Nephron progenitor cell (in vitro differentiated cells): ENCODE measurements at places on chromosomes 1 and 21.

DNA sequence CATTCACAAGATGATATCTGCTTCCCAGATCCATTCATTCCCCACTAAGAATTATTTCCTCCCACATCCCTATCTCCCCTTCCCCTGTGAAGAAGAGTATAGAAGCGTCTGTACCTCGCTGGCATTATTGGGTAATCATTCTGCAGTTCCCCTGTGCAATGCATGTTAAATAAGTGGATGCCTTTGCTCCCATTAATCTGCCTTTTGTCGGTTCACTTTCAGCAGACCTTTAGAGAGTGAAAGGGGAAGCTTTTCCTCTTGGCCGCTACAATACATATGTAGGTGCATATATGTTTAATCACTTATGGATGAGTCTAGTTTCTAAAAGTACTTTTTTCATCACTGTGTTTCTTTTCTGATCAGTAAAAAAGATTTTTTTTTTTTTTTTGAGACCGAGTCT, 7.0 kb downstream of the CLCN6 start:
- DNase-seq = no peak

DNA sequence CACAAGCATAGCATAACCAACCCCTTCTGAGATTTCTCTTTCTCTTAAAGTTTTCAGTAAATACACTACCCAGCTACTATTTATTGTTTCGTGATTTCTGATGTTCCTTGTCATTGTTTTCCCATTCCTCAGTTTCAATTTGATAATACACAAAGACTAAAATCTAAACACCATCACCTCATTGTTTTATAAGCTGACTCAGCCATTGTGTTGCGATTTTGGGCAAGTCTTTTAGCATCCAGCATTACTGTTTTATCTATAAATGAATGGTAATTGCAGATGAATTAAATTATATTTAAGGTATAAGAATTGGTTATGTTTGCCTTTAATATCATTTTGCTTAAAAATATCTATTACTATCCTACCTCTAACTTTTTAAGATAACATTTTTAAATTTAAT, 1308.5 kb downstream of the PLA2G4A start:
- no peak for DNase-seq

GRCh38 chr1:109928591-109929111, 18.0 kb downstream of the CSF1 start:
- no peak for DNase-seq

DNA sequence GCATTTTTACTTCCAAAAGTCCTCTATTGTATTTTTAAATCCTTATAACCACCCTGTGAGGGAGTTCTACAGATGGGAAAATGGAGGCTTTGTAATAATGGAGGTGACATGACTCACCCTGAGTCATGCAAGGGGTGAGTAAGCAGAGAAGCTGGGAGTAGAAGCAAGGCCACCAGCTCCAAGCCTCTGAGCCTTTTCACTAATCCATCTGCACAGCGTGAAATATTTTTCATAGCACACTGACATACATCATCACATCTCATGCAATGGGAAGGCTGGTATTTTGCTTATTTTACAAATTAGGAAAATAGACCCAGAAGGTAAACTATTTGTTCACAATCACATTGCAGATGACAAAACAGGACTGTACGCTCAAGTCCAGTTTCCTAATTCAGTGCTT, 96.9 kb downstream of the KCNH1 start:
- DNase-seq = no peak

- DNase-seq = no peak
Observed at GRCh38 chr1:199809311-199809710, 218.2 kb upstream of the NR5A2 start.

- no peak for DNase-seq
Observed at GRCh38 chr1:77636864-77637263, 45.6 kb downstream of the ZZZ3 start.

DNA sequence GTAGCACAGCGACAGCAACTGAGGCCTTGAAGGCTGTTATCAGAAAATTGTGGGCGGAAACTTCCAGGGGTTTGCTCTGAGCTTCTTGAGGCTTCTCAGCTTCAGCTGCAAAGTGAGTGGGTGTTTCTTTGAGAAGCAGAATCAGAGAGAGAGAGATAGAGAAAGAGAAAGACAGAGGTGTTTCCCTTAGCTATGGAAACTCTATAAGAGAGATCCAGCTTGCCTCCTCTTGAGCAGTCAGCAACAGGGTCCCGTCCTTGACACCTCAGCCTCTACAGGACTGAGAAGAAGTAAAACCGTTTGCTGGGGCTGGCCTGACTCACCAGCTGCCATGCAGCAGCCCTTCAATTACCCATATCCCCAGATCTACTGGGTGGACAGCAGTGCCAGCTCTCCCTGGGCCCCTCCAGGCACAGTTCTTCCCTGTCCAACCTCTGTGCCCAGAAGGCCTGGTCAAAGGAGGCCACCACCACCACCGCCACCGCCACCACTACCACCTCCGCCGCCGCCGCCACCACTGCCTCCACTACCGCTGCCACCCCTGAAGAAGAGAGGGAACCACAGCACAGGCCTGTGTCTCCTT, at the start of gene FASLG:
TSS of gene FASLG (plus strand) at position 233 of the 583 bp plus-strand sequence. CDS start at position 332, 99 bp downstream.
- no peak for DNase-seq

- DNase-seq = no peak
Observed at GRCh38 chr1:9649769-9650168, 1.8 kb upstream of the PIK3CD start.

DNA sequence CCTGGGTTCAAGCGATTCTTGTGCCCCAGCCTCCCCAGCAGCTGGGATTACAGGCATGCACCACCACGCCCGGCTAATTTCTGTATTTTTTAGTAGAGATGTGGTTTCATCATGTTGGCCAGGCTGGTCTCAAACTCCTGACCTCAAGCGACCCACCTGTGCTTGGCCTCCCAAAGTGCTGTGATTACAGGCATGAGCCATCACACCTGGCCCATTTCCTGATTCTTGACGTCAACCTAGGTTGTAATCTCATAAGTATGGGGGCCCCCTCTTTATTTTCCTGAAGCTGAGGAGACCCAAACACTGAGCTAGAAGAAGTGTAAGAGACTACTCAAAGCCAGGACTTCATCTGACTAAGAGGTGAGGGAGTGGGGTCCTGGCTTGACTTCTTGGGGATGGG, 21.8 kb downstream of the SLC9A1 start:
- DNase-seq = no peak

DNA sequence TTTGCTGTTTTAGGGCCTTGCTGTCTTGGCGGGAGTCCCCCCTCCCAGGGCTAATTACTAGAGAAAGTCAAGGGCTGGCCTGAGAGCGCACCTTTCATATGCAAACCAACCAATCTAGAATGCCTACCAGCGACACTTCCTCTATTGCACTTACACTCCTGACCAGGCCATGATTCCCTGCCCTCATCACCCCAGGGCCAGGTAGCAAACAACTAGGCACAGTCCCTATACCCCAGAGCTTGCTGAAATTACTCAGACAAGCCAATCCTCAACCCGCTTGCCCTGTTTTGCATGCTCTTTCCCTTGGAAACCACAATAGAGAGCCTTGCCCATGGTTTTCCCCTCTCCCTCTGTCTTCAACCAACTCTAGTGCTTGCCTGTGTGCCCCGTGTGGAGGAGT, 70.3 kb downstream of the URB2 start:
- DNase-seq = no peak

GRCh38 chr1:6110326-6110725, 64.6 kb downstream of the KCNAB2 start:
- no peak for DNase-seq

- DNase-seq = no peak
Observed at GRCh38 chr1:245856944-245857531, 650.0 kb downstream of the SMYD3 start.

- DNase-seq = no peak
Observed at GRCh38 chr21:34330055-34330454, 33.8 kb upstream of the KCNE2 start.

GRCh38 chr1:214638459-214638807, 35.4 kb downstream of the CENPF start:
- DNase-seq = no peak

DNA sequence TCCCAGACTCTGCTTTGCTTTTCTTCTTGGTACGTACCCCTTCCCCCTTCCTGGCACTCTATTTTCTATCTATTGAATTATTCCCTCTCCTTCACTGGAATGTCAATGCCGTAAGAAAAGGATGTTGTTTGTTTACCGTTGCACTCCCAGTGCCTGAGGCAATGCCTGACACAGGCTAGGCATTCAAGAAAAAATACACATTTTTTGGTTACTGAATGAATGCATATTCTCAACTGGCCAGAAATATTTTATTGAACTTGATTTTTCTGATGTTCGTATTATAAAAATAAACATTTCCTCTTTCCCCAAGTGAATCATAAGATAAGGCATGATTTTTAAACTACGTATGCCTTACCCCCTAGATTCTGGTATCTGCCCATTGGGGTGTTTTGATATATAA, 41.2 kb downstream of the GNG12 start:
- no peak for DNase-seq

DNA sequence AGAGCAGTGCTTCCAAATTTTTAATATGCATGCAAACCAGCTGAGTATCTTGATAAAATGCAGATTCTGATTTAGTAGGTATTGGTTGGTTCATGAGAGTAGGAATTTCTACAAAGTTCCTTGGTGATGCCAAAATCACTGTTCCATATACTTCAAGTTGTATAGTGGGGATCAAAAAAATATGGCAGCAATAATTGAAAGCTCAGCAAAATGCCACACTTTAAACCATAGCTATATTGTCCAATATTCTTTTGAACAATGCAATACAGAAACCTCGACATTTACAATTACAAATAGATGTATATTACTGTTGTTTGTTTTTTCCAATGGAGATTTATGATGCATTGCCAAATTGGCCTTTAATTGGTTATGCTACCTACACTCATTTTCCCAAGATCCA, 55.7 kb upstream of the NCAM2 start:
- no peak for DNase-seq

DNA sequence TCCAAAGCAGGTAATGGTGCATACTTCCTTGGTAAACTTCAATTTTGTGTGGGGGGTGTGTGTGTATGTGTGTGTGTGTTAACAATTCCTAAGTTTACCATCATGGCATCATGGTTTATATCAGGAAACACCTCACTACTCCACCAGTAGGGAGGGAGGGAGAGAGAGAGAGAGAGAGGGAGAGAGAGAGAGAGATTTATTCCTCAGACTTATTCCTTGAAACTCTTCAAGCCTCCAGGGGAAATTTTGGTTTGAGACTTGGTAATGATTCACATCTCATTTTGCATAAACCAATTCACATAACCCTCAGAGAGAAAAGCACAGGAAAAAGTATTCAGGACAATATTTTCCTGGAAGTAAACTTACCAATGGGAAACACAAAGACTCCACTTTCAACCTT, 115.0 kb downstream of the TTLL7 start:
- no peak for DNase-seq

DNA sequence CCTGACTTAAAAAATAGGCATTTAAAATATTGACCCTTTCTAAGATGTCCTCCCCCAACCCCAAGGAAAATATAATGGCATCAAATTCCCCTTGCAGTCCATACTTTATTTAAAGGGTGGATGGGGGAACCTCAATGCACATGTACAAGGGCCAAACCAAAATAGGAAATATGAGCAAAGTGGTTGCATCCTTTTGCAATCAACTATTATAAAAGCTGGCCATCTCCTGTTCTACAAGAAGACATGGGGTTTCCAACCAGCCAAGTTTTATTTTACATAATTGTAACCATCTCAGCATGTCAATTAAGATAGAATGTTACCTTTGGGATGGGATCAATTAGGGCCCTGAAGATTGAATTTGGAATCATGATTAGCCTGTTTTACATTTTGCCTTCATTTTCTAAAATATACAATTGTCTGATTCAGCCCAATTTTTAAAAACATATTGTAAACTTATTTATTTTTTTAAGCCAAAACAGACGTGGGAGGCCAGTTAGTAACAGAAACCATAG, 146.7 kb upstream of the NFIA start:
- DNase-seq = no peak

GRCh38 chr1:21338573-21339355, 48.5 kb upstream of the ECE1 start:
- peak; percentile 67 for DNase-seq

DNA sequence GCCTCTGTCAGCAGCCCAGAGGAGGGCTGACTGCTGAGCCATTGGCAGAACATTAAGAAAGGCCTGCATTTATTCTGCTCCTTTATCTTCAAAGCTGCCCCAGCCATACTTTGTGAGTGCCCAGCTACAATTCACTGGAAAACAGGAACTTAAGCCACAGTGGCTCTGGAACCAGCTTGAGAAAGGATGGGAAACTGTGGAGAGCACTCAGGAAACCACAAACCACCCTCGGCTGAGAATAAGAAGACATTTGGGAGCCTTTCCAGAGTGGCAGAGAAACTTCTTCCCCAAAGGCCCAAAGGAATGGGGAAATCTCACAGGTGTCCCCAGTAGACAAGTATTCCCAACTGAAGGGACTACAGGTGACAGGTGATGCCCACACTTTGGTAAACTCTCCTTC, 1.8 kb downstream of the LAMB3 start:
- DNase-seq = no peak

DNA sequence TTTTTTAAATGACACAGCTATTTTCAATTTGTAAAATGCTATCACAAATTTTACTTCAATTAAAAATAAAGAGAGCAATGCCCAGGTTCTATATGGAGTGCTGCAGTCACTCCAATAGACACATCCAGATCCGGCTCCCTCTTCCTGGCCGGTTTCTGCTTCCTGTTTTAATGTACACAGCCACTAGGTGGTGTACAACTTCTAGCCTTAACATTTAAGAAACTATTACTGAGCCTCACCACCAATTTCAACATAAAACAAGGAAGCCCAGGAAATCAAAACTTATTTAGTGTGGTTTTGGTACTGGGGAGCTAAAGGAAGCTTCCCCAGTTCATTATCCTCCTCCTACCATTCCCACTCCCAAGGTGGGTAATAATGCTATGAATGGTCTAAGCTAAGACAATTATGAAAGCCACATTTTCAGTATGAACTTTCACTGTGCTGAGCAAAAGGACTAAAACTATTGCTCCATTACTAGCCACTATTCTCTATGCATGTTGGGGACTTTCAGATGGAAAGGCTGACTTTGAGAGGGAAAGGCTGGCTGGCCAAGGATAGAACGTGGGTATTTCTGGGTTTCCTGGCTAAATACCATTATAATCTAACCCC, 25.5 kb upstream of the MTMR11 start:
- DNase-seq = peak; percentile 44

- DNase-seq = no peak
Observed at GRCh38 chr1:157098519-157098918, 1.1 kb downstream of the ETV3L start.

DNA sequence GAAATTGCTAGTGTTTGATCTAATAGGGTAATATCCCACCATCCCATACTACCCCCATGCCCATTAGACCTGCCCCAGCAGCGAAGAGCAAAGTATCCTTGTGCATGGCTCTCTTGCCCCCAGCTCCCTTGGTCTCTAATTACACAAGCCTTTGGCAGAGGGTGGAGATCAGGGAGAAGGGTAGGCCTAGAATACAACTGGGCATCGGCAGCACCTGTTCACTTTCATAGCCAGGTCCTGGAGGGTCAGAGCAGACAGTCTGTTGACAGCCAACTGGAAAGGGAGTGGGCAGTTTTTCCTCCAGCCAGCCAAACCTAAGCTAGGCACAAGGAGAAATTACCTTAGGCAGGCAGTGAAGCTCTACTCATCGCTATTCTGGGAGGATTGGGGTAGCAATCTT, 2.7 kb upstream of the PIGC start:
- DNase-seq = no peak

GRCh38 chr1:181080556-181080955, 7.9 kb upstream of the IER5 start:
- DNase-seq = no peak

- no peak for DNase-seq
Observed at GRCh38 chr1:223445402-223445801, 52.2 kb downstream of the CCDC185 start.

- DNase-seq = no peak
Observed at GRCh38 chr1:107244709-107245500, 104.1 kb downstream of the NTNG1 start.
